ENCODE measurements at places on chromosomes 7 and 10.

DNA sequence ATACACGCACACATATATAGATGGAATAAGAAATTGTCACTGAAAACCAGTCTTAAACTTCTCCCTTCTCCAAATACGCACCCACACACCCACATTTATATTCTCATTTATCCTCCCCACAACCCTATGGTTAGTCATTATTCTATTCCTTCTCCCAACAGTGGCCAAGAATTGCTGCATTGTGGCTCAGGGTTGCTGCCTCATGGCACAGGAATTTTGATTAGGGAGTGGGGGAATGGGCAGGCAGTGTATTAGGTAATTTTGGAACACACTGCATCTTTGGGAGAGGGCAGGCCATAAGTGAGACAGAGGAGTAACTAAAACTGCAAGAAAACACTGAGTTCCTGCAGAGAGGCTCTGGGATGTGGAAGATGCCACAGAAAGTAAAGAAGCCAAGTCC, 35.7 kb downstream of the NAPEPLD start:
- no peak for DNase-seq

- no peak for DNase-seq
Observed at GRCh38 chr10:132129431-132129830, 57.3 kb upstream of the DPYSL4 start.

DNA sequence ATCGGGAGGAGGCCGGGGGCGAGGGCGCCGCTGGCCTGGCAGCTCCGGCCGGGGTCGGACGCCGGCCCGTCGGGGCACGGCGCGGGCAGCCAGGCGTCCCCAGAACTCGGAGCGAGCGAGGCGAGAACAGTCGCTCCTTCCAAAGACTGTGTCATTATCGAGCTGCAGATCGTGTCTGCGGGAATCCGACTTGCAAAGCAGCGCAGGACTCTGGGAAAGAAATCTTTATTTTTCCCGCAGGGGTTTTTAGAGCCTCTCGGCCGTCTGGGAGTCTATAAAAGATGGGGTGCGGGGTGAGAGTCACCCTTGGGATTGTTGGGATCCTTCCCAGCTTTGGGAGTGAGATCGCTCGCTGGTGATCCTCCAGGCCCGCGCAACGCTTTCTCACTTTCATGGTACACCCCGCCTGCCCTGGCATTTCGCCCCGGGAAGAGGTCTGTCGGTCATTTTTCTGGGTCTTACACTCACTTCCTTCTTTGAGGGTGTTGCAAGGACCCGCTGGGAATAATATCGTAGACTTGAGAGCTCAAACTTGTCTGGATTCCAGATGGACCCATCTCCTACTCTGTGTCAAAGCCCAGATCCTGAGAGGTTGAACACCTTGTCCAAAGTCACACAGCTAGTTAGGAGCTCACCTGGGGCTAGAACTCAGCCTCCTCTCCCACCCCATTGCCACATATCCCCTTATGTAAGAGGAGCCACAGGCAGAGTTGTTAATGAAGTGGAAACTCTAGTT, 1.0 kb downstream of the UBTD1 start:
- no peak for DNase-seq

- DNase-seq: no peak
Observed at GRCh38 chr10:113616244-113617074, 47.4 kb downstream of the NRAP start.

- DNase-seq: no peak
Observed at GRCh38 chr10:130635528-130635927, 499.3 kb downstream of the GLRX3 start.

GRCh38 chr10:125276133-125276532, 115.8 kb upstream of the CTBP2 start:
- DNase-seq: no peak

- peak; percentile 2 for DNase-seq
Observed at GRCh38 chr10:63819753-63820329, 298.6 kb downstream of the REEP3 start.
